OCI-LY7 (cell line): ENCODE measurements at places on chromosomes 6 and 20.

DNA sequence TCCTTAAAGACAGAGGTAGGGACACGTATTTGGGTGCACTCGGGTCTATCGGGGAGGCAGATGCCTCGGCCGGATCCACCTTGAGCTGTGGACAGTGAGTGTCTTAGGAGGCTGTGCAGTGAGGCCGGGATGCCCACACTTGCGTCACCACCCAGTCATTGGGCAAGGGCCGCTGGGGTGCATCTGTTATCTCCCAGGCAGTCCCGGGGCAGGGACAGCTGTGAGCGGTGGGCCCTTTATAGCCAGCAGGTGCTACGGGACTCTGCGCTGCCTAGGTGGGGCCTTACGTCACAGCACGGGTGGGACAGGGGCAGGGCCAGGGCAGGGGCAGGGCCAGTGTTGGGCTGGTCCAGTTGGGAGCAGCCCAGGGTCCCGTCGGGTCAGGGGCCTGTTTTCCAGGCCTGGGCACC is 689 bp upstream of the COL20A1 start:
- no peak for DNase-seq

DNA sequence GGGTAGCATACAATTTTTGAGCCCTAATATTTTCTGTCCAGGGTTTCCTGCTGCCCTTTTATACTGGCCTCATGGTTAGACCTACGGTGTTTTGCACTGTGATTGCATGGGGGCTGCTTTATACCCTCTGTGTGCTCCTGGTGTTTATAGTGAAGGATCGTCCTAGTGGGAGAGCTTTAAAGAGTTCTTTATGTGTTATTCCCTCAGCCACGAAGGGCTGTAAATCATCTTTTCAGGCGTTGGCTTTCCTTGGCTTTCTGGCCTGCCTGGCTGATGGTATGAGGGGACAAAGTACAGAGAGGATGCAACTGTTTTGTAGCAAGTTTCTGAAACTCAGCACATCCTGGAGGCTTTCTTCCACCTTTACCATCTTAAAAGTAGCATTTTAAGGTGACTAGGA is 464.3 kb downstream of the EPM2A start:
- no peak for DNase-seq

DNA sequence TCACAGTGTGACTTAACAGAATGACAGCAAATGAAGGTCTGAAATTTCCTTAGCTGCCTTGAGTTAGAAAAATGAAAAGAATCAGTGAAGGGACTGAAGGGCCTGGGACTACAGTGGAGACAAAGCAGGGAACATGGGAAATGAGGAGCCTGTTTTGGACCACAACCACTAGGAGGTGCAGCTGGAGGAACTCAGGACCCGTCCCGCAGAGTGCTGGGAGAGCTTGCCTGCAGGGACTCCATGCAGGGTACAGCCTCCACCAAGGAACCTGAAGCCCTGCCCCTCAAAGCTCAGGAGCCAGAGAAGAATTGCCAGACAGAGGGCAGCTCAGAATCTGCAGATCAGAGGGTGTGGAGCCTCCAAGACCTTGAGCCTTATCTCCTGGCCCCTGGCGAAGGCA is 50.7 kb downstream of the LRFN2 start:
- no peak for DNase-seq

DNA sequence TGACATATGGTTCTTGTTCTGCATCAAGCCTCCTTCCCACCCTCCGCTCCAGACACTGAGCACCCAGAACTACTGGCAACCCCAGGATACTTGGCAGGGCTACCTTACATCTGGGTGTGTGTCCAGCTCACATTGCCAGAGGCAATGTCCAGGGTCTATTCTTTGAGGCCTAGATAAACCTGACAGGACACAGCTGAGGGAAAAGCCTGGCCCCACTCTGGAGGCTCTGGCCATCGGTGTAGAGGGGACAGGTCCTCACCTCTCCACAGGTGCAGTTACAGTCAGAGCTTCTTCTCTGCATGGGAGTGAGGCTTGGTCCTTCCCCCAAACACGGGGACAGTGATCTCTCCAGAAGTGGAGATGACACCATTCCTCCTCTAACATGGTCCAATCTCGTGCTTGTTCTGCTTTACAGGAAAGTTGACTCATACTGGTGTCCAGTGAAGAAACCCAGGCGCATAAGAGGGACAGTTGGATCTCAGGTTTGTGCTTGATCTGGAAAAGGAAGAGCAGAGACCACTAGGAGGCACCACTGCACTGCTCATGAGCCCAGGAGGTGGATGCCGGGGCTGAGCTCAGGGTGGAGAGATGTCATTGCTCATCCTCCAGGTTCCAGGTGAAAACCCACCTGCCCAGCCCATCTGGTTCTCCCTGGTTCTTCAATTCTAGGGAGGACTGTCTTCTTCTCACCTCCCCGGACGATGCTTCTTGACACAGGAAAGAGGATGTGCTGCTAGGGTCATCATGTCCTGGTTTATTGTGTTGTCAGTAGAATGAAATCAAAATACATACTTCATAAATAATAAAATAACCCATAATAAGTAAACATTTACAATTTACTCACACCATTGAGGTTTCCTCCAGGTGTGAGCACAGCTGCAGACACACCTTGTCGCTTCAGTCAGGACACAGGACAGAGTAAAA is 14.7 kb downstream of the HLA-F start:
- peak; percentile 72 for DNase-seq

DNA sequence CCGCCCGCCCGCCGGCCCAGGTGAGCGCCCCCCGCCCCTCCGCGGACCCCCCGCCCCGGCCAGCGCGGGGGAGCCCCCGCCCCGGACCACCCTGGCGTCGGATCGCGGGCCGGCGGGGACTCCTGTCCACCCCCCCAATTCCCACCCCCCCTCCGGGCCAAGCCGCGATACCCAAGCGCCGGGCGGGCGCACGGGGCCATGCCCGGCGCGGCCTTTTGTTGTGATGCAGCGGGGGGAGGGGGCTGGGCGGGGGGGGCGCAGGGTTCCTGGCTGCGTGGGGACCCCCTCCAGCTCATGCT is 245 bp downstream of the SRC start:
- DNase-seq = no peak

DNA sequence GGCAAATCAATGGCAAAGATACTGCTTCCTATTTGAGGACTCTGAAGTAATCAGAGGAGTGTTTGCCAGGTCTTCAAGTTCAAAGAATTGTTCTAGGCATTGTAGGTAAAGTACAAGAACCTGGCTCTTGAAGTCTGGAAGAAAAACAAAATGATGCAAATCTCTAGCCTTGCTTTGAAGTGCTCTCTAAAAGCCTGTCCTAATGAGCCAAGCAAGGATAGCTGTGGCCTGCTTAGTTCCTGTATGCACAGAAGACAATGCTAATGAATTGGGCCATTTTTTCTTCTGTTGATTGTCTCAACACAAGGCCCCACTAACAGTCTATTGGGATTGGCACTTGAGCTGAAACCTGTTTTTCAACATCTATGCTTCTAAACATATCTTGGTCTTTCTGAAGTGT is 165.0 kb upstream of the POU3F2 start:
- no peak for DNase-seq

DNA sequence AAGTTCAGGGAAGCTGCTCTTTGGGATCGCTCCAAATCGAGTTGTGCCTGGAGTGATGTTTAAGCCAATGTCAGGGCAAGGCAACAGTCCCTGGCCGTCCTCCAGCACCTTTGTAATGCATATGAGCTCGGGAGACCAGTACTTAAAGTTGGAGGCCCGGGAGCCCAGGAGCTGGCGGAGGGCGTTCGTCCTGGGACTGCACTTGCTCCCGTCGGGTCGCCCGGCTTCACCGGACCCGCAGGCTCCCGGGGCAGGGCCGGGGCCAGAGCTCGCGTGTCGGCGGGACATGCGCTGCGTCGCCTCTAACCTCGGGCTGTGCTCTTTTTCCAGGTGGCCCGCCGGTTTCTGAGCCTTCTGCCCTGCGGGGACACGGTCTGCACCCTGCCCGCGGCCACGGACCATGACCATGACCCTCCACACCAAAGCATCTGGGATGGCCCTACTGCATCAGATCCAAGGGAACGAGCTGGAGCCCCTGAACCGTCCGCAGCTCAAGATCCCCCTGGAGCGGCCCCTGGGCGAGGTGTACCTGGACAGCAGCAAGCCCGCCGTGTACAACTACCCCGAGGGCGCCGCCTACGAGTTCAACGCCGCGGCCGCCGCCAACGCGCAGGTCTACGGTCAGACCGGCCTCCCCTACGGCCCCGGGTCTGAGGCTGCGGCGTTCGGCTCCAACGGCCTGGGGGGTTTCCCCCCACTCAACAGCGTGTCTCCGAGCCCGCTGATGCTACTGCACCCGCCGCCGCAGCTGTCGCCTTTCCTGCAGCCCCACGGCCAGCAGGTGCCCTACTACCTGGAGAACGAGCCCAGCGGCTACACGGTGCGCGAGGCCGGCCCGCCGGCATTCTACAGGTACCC is at the start of gene ESR1:
Gene ESR1, plus strand, starts transcription at position 170 of the 858 bp plus-strand sequence. Its CDS starts 231 bp downstream, at position 401.
- DNase-seq = no peak

DNA sequence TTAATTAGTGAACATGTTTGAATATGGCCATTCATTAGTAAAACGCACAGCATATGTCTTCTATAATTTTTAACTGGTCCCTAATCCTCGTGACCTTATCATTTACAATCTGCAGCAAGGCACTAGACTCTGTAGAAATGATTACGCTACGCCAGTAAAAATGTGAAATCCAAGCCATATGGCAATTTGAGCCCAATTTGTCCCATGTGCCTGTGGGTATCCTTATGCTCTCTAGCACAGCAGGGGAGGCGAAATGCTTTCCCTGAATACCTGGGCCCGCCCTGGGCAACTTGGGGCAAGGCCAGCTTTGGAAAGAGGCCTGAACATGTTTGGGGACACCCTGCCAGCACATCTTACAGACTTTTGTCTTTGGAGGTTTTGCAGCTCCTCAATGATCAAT is 122.7 kb upstream of the AGPAT4 start:
- no peak for DNase-seq

- DNase-seq = no peak
Observed at GRCh38 chr20:11302436-11302835, 615.3 kb upstream of the BTBD3 start.

- peak; percentile 44 for DNase-seq
Observed at GRCh38 chr20:46108435-46108841, 9.7 kb upstream of the CD40 start.

DNA sequence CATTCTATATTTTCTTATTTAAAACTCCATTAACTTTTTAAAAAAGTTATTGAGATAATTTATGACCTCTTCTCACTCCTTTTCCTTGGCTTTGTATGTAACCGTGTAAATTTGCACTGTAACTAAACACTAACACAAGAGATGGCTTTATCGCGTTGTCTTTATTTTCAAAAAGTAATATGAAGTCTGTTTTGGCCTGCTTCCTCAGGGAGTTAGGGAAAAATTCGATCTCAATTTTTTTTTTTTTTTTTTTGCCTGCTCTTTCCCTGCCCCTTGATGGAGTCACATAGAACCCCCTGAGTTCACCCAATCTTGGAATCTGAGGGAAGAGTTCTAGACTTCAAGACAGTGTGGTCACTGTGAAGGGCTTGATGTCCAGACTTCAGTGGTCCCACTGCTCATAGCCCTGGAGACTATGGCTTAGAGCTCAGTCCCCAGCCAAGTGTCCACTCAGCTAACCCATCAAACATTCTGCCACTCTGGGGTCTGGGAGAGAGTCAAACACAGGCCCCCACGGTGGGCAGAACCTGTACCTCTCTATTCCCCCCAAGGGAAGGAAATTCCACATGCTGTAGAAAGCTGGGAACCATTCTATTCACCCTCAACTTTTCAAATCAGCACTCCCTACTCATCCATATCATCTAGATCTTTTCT is 15.7 kb upstream of the TBC1D22B start:
- DNase-seq = no peak

DNA sequence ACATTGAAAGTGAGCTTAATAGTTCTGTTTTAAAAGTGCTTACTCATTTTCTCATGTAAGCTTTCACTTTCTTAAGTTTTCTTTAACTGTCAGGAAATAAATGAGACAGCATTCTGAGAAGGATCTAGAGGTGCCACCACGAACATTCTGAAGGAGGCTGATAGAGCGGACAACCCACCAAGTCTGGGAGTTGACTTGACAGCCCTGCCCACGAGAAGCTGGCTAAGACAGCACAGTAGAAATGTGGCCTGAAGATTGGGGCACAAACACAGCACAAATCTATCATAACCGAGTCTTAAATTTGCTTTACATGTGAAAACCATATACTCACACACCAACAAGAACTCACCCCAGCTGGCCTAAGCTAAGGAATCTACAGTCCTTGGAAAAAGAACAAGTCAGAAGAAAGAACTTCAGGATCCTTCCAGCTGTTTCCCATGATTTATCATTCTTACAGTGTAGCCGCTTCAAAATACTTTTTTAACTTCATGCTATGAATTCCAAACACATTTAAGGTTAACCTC is 144.2 kb upstream of the TNFAIP3 start:
- DNase-seq = no peak

DNA sequence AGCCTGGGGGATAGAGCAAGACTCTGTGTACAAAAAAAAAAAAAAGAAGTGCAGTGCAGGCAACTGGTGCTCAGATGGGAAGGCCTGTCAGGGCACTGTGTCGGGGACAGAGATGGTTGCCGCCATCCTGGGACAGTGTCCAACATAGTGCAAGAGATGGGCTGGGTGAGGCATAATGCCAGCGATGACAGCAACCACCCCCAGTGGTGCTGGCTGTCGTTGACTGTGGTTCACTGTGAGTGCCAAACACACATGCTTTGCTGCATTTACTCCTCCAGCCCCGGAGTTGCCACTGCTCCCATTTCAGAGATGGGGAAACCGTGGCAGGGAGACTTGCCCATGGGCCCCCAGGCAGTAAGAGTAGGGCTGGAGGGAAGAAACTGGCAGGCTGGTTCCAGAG is 5.2 kb upstream of the C20orf203 start:
- DNase-seq = no peak

GRCh38 chr6:72966628-72967280 is 258.5 kb downstream of the KHDC1L start:
- no peak for DNase-seq

GRCh38 chr20:17226410-17227218 is at the start of gene PCSK2:
Gene PCSK2, plus strand, starts transcription at chr20:17227040. Its CDS starts 266 bp downstream, at chr20:17227306.
- DNase-seq = no peak

DNA sequence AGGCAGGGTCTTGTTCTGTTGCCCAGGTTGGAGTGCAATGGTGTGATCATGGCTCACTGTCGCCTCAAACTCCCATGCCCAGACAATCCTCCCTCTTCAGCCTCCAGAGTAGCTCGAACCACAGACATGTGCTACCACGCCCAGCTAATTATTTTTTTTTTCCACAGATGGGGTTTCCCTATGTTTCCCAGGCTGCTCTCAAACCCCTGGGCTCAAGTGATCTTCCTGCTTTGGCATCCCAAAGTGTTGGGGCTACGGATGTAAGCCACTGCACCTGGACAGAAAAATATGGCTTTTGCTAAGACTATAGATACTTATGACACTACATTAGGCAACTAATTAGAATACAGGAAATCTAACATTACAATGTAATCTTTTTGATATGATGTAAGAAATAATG is 17.9 kb downstream of the RNF24 start:
- no peak for DNase-seq

GRCh38 chr6:69820018-69820417 is 23.2 kb upstream of the LMBRD1 start:
- no peak for DNase-seq

DNA sequence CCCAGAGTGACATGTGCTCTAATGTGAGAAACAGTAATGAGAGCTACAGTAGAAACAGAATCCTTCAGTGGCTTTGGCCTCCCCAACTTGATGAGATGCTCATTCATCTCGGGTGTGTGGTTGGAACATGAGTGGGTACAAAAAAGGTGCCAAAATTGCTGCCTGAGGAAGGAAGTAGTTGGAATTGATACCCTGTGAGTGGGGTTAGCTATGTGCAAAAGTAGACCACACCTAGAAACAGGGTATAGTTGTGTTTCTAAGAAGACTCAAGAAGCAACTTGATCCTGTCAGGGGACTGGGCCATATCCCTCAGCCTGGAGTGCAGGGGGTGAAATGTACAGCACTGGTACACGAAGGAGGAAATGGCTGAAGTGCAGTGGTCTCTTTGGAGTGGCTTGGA is 206.4 kb upstream of the SUPT3H start:
- no peak for DNase-seq
